ENCODE measurements at places on chromosomes 5 and 9.
A peak's percentile ranks its signal among the peaks of the same experiment; 100 is the strongest.

DNA sequence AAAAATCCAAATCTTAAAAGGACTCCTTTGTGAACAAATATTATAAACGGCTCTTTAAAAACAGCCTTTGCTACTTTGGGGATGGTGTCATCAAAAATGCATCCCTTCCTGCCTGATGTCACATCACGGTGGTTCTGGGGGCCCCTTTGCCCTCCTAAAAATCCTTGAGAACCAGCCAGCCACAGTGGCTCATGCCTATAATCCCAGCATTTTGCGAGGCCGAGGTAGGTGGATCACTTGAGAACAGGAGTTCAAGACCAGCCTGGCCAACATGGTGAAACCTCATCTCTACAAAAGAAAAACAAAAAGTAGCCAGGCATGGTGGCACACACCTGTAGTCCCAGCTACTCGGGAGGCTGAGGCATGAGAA lies 43.9 kb downstream of the FNBP1 start:
- DNase-seq: no peak

DNA sequence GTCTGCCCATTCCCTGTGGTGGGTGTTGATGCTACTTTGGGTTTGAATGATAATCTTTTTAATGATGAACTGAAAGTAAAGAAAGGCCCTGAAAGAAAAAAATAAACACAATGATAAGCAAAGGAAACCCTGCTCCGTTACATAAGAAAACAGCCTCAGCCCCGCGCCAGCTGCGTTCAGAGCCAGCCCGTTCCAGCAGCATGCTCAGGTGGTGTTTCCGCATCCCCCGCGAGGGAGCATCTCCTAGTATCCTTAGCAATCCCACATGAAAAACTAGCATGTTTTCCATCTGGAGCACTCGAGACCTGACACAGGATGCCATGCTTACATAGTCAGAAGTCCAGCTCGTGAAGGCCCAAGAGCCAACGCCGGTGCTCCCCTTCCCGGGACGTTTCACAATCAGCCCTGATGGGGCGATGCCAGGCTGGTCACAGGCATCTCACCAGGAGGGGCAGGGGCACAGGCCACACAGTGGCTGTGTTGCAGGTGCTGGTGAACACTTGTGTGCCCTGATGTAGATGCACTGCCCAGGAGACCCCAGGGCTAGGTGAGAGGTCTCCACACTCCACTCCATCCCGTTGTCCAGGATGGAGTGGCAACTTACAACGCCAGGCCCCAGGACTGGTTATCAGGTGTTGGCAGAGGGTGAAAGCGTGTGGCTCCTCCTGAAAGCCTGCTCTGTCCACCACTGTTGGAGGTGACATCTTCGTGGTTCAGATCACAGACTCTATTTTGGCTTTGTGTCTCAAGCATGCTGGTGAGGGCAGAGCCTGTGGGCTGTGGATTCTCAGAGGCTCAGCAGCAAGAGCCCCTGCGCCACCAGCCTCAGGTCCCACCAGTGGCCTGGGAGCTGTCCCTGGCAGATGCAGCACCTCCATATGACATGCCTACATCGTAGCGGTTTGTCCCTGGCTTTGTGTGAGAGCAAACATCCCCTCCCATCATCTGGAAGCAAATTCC lies 246.8 kb upstream of the IRX1 start:
- no peak for DNase-seq

- no peak for DNase-seq
Measured at GRCh38 chr5:166354332-166354731, 1937.1 kb upstream of the WWC1 start.

GRCh38 chr9:70947086-70947485 lies 174.3 kb downstream of the TRPM3 start:
- no peak for DNase-seq

DNA sequence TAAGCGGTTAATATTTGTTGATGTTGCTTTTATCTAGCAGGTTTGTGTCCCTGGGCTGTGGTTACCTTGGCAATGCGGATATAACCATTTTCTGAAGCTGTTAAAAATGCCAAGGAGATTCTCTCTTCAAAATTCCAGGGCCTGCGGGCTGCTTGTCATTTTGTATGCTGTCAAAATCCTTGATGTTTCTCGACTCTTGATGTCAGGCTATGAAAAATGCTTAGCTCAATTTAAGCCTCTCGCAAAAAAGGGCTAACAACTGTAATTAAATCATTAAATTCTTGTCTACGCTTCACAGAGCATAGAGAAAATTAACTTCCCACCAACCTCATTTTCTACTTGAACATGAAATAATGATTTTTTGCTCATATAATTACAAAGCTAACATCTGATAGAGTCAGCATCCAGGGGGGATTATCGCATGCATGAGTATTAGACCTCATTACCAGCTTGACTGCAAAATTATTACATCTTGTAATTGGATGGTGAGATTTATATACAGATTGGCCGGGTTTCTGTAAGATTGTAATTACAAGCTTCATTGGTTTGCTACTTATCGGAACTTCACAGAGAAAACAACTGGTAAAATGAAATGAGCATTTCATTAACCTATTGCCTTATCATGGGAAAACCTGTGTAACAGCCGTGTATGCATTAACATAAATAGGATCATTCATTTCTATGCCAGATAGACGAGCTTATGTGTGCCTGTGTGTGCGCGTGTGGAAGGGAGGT lies 83.1 kb upstream of the IRX1 start:
- no peak for DNase-seq

DNA sequence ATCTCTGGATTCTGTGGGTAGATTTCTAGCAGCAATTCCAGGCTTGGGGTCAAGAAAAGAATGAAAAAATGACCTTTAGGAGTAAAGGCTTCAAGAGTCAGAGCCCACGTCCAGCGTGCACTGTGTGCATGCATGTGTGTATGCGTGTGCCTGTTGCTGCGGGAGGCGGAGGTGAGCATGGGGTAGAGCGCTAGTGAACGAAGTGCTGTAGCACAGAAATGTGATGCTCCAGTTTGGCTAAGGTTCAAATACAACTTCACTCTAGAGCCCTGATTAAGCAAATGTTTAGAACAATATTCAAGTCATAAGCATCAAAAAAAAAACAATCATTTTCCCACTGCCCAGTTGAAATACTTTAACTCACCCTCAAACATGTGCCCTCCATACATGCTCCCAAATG lies 403.9 kb downstream of the ZNF608 start:
- DNase-seq: no peak

DNA sequence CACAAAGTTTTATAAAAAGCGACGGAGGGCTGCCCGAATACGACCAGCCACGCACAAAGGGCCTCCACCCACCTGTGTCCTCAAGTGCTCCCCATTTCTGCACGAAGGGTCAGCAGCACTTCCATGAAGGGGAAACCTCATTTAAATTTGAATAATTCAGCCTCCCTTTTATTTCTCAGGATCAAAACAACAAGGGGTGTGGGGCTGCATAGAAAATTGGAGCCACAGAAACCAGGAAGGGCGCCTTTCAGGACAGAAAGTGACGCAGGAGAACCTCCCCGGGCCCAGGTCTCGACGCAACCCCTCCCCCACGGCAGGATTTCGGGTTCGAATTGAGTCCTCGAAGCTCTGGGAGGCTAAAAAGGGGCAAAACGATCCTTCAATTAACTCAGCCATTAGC lies 2.1 kb downstream of the NRARP start:
- no peak for DNase-seq

GRCh38 chr5:95369782-95370181 lies 21.4 kb upstream of the FAM81B start:
- no peak for DNase-seq

DNA sequence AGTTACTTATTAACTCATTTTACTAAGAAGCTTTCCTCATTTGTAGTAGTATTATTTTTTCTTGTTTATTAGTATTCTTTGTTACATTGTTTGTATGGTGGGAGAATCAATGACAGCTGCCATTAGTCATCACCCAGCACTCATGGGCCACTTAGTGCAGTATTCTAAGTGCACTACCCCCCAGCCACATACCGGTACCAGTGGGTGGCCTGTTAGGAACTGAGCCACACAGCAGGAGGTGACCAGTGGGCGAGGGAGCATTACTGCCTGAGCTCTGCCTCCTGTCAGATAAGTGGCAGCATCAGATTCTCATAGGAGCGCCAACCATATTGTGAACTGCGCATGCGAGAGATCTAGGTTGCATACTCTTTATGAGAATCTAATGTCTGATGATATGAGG lies 24.2 kb upstream of the CAMLG start:
- DNase-seq: no peak

DNA sequence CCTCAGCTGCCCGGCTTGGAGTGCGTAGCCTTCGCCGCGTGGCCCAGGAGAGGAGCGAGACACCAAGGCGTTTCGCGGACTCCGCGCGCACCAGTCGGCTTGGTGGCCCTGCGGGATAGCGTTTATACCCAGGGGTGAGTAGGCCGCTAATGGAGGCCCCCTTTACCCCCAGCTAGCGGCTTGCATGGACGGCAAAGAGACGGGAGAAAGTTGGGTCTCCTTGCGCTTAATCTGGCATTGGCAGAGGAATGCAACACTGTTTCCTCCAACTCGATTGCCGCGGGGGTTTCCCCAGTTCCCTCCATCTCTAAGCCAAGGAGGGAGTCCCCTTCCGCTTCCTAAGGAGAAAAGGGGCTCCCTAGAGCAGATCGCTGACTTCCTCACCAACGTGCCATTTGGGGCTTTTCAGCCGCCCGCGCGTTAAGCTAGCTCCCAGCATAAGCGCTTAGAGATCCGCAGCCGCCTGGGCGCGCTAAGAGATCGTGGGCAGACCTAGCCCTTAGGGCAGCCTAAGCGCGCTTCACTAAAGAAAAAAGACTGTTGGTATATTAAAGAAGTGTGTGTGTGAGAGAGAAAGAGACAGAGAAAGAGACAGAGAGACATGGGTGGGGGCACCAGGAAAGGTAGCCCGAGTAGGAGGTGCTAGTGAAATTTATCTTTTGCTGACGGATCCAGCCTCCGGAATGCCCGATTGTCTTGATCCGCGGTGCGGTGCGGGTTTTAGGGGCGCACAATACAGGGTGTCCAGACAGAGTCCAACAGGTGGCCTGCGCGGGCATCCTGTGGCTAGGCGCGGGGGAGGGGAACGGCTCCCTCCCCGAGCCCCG lies 597.9 kb upstream of the SGCD start:
- DNase-seq: no peak

DNA sequence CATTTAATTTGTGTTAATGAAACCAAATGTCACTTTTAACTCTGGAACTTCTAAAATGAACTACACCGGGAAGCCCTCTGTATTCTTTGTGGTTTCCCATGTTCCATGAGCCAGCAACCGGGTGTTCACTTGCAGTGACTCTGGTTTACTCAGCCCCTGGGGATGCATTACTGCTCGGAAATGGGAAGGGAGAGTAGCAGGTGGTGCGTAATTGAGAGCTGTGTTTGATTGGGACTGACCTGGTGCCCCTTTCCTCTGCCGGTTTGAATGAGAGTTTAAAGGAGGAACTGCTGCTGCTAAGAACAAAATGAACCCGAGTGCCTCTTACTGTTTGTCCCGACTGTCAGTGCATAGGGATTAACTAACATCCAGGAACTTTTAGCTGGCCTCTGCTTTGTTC lies 100.1 kb upstream of the DHFR start:
- peak; percentile 28 for DNase-seq

GRCh38 chr9:120852240-120853010 lies 9.7 kb upstream of the PSMD5 start:
- no peak for DNase-seq

DNA sequence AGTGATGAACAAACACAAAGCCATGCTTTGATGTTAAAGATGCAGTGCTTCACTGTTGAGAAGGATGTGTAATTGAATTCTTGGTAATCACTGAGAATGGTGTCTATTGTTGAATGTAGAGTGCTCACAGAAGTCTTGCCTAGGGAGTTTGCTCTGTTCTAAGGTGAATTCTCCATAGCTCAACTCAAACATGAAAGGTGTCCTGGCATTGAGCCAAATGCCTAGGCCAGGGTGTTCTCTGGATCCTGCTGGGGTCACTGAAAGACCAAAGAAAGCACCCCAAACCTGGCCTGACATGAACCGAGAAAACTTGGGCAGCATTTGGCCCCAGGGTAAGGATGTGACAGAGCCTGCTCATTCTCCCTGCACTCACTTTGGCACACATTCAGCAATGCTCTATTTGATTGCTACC lies 217.3 kb downstream of the ARL15 start:
- no peak for DNase-seq

GRCh38 chr9:129107651-129108050 lies 2.9 kb downstream of the CRAT start:
- no peak for DNase-seq

- DNase-seq: no peak
Measured at GRCh38 chr5:88829054-88829453, 53.9 kb downstream of the MEF2C start.

- peak; percentile 57 for DNase-seq
Measured at GRCh38 chr9:111937781-111938426, 41.3 kb downstream of the UGCG start.

DNA sequence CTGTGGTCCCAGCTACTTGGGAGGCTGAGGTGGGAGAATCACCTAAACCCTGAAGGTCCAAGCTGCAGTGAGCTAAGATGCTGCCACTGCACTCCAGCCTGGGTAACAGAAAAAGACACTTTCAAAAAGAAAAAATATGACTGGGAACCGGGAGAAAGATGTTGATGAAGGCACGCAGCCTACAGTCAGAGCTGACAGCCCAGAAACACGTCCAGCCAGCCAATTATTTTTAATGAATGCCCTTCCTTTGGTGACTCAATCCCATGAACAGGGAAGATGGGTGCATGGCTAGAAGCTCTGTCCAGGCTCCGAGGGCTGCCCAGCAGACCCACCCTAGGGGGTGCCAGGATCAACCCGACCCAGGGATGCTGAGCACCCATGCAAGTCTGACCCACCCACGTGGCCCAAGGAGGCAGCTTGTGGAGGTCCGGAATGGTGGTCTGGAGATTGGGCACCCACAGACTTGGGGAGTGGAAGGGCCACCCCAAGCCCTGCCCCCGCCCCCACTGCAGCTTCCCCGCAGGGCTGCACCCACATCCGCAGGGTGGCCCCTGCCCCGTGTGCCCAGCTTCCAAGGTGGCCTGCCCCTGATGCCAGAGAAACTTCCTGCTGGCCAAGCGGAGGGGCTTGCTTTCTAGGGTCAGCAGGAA lies 51.0 kb downstream of the ADAMTS2 start:
- no peak for DNase-seq

Data from activated CD4-positive, alpha-beta memory T cell treated with anti-CD3 and anti-CD28 coated beads, Interleukin-2, amount 10 ng/mL, durations not matched to agents 7 days and 5 days (primary cell).